Activated CD4-positive, CD25-positive, alpha-beta regulatory T cell (primary cell): ENCODE measurements at places on chromosomes 6 and 20.

- no peak for DNase-seq
Measured at GRCh38 chr20:6347916-6348315, 225.1 kb upstream of the FERMT1 start.

- DNase-seq = no peak
Measured at GRCh38 chr6:78062993-78063392, 410.2 kb downstream of the MEI4 start.

GRCh38 chr6:76881414-76881813 is 581.9 kb downstream of the HTR1B start:
- no peak for DNase-seq

DNA sequence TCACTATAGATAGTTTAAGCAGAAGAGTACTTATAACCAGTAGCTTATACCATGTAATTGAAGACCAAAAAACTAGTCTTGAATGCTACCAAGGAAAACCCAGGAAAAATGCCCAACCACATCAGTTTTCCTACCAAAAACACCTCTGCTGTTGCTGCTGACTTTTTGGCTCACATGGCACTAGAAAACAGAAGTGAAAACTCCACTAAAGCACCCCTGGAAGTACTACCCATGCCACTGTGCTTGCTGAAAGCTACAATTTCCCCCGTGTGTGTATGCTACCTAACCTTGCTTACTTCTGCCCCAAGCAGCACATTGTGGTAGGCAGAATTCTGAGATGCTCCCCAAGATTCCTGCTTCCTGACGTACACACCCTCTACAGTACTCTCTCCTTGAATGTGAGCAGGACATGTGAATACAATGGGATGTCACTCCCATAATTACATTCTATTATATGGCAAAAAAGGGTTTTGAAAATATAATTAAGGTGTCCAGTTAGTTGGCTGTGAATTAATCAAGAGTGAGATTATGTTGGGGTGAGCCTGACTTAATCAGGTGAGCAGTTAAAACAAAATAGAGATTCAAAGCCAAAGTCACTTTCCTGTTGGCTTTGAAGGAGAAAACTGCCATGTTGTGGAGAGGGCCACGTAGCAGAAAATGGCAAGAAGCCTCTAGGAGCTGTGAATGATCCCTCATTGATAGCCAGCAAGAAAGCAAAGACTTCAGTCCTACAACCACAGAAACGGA is 209.8 kb upstream of the MARCKS start:
- no peak for DNase-seq

- DNase-seq = no peak
Measured at GRCh38 chr20:11810311-11811083, 107.2 kb upstream of the BTBD3 start.

DNA sequence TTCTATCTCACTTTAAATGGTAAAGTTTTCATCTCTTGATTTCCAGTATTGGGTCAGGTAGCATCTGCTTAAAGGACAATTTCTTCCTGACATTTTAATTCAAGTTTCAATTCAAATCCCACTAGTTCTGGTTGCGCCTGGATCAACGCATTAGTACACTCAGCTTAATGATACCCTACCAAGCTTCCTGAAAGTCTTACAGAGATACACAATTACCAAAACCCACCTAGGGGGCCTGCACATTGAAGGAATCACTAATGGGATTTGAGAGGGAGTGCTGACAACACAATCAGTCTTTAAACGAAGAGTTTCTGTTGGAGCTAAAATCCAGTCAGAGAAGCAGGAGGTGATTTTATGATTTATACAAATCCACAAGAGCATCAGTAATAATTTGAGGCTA is 293.0 kb downstream of the PHF3 start:
- DNase-seq = no peak

DNA sequence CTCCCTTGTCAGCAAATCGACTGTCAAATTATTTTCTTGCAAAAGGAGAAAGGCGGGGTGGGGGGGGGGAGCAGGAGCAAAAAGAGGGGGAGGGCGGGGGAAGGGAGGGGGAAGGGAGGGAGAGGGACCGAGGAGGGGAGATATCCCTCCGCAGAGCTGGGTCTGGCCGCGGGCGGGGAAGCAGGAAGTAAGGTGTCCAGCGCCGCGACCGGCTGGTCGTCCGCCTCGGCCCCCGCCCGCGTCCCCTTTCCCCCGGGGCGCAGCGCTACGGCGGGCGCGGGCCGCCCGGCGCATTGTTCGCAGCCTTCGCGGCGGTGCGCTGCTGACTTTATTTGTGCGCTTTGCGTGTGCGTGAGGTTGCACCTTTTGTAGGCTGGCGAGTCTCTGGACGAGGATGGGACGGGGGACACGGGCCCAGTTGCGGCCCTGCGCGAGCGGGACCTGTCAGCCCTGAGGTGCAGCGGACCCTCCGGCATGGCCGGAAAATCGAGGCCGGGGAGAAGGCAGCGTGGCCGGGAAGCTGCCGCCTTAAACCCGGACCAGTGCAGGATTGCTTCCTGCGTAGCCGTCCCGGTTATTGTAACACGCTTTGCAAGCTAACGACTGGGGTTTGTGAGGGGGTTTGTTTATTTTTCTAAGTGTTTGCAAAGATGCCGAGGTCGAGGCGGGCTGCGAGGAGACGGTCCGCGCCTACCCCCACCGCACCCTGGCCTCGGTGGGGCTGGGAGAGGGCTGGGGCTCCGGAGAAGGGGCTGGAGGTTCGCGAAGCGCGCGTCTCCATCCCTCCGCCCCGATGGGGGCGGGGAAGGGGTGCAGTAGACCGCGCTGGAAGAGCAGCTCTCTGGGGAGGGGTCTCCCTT is 675 bp upstream of the TRERF1 start:
- DNase-seq = peak; percentile 39

GRCh38 chr6:36858407-36858981 is 16.1 kb downstream of the PPIL1 start:
- no peak for DNase-seq

- no peak for DNase-seq
Measured at GRCh38 chr6:166715065-166715464, 88.0 kb upstream of the RPS6KA2 start.

GRCh38 chr6:46926481-46926880 is 4.7 kb upstream of the ADGRF5 start:
- DNase-seq = no peak

DNA sequence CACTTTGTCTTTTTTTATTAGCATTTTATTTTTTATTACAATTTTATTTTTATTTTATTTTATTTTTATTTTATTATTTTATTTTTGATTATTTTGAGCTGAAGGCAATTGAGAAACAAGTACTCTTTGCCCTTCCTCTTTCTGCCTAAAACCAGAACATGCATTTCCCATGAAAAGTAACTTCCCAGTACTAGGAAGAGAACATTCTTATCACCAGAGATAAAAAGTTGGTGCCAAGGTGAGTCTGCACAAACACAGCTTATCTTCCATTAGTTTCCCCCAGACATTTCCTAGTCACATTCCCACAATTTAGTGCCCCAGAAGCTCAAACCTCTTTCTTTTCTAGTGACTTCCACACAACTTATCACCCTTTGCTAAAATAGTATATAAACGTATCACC is 84.8 kb downstream of the CD24 start:
- DNase-seq = no peak

- no peak for DNase-seq
Measured at GRCh38 chr6:8627085-8627861, 191.9 kb upstream of the SLC35B3 start.

GRCh38 chr6:163533443-163533842 is 118.9 kb downstream of the QKI start:
- no peak for DNase-seq

GRCh38 chr20:59371431-59371830 is 71.0 kb downstream of the EDN3 start:
- DNase-seq = no peak

DNA sequence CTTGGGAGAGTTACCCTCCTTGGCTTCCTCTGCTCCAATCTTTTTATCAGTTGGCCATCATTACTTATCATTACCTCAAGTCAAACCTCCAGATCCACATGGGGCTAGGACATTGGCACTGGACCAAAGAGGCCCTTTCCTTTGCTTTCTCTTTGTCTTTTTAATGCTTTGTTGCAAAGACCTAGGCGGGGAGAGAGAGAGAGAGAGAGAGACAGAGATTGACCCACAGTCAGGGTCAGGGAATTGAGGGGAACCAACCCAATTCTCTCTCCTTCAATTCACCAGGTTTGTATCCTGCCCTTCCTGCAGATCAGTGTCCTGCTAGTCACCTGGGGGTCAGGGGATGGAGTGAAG is 3.5 kb upstream of the VEGFA start:
- no peak for DNase-seq

GRCh38 chr6:14711056-14711703 is 534.7 kb upstream of the JARID2 start:
- no peak for DNase-seq

GRCh38 chr6:158095671-158096070 is 72.4 kb downstream of the SERAC1 start:
- DNase-seq = no peak

GRCh38 chr6:164035900-164036485 is 621.5 kb downstream of the QKI start:
- DNase-seq = no peak

GRCh38 chr20:44079291-44079690 is 107.7 kb downstream of the JPH2 start:
- no peak for DNase-seq

DNA sequence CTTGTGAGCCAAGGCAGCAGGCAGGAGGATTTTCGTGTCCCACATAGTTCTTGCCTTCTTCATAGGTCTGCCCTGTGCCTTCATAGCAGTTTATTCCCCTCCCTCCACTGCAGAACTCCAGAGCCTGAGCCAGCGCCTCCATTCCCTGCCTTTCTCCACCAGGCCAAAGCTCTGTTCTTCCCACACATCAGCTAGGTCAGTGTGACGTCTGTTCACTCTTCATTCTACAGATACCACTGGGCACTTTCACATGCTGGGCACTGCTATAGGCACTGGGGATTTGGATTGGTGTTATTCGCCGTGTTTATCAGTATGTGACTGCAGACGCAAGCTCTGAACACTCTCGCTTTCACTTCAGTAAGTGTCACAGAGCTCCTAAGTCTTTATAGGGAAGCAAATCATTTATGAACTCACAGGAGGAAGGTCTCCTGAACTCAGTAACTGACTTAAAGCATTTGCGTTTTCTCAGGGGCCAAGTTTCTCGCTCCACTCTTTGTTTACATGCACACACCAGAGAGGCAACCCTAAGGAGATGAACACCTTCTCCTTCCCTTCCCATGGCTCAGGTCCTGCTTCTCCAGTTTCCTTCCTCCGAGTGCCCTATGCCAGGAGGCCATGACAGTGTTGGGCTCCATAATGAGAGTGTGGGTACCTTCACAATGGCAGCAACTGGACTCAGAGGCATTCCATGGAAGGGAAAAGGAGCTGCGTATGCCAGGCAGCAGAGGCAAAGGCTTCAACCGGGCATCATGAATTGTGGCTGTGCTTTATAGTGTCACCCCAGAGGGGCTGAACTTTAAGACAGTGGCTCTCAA is 6.3 kb upstream of the APMAP start:
- no peak for DNase-seq

GRCh38 chr6:132661906-132662305 is 2.9 kb upstream of the TAAR1 start:
- DNase-seq = no peak

DNA sequence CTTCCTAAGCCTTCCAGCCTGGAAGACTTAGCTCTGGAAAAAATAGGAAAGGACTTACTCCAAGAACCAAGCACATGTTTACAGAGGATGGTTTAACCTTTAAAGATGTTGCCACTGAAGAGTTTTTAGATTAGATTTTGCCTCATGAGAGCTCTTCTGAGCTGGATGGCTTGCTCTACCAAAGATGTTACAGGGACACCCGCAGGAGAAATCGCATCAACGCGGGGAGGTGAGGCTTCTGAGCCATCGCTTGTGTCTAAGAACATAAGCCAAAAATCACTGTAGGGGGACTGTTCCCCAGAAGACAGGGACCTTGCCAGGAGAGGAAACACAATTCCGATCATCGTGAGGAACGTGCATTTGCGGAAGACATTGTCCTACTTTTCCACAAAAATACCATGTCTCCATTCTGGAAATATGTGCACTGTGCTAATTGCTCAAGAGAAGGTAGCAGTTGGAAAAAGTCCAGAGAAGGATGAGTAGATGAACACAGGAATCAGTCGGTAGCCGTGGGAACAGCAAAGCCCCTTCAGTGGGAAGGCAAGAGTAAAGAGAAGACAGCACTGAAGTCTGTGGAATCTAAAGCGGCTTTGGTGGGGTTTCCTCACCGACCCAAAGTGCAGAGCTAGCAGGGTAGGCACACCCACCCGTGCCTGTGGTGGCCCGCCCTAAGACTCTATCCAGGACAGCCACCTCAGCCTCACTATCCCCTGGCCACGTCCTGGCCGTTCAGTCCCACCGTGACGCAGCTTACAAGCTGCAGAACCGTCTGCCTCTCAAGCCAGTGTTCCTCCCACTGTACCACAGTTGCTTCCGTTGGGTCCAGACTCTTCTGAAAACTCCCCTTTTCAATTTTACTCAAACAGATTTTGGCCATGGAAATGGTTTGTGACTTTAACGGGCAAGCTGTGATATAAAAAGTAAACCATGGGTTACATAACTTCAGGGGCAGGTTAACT is 334.8 kb downstream of the NRN1 start:
- no peak for DNase-seq
